Thoracic aorta (tissue), 2 donors: ENCODE measurements at places on chromosomes 4 and X. TPM values are rescaled to one million over a fixed set of nuclear protein-coding genes. Genes with fewer than 3 reads are reported as not detected.

DNA sequence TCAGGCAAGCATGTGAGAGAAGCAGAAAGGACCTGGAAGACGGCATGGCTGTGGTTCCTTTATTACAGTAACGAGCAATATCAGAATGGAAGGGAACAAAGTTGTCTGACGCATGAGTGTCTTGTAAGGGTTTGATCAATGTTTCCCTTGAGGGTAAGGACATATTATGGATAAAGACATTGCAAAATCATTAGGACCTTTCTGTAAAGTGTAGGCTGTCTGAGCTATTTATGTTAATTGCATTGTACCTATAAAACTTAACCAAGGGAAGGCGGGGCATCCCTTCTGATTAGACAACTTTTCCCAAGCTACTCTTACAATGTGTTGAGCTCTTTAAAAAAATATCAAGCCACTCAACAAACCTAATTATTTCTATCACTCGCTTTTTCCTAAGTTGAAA lies 112.2 kb upstream of the JADE1 start:
- no peaks in the 10 kb centered on the region for H3K4me1 ChIP-seq
- DNase-seq = no peak
- H3K27ac ChIP-seq = no peak overlapping the region
- no peaks in the 10 kb centered on the region for H3K36me3 ChIP-seq
- no peak overlapping the region for H3K4me3 ChIP-seq
- no peaks in the 10 kb centered on the region for H3K27me3 ChIP-seq

DNA sequence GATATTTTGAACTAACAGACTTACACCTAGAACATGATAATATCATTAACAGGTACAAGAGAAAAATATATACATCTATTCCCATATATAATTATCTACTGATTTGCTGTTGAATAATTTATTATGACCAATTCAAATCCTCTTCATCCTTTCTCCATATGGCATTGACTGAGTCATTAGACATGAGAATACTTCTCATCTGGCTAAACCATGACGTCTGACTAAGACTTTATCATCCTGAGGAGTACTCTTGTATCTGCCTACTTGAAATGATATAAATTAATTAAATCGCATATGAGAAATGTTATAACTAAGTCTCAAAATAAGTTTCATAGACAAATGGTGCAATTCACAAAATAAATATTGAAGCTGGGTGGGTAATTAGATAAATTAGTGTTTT lies 67.4 kb downstream of the EMCN start:
- H3K27ac ChIP-seq = no peak overlapping the region
- no peak overlapping the region for H3K4me3 ChIP-seq
- no peaks in the 10 kb centered on the region for H3K27me3 ChIP-seq
- H3K36me3 ChIP-seq = no peaks in the 10 kb centered on the region
- DNase-seq = no peak

GRCh38 chr4:156593464-156593863 lies 378.1 kb downstream of the PDGFC start:
- H3K27ac ChIP-seq = no peak overlapping the region
- DNase-seq = no peak
- H3K27me3 ChIP-seq = no peaks in the 10 kb centered on the region
- H3K4me3 ChIP-seq = no peak overlapping the region
- H3K36me3 ChIP-seq = no peaks in the 10 kb centered on the region

- no peaks in the 10 kb centered on the region for H3K27me3 ChIP-seq
- no peak for DNase-seq
- H3K27ac ChIP-seq = peak overlapping the region; percentile 66
- peak overlapping the region; percentile 84 for H3K4me3 ChIP-seq
- no peaks in the 10 kb centered on the region for H3K36me3 ChIP-seq
These were observed 761 bp upstream of the FRYL start for GRCh38 chr4:48780865-48781214.

- peaks cover 6% of the 10 kb centered on the region for H3K36me3 ChIP-seq
- no peak overlapping the region for H3K4me3 ChIP-seq
- H3K4me1 ChIP-seq = peaks cover 76% of the 10 kb centered on the region
- no peak overlapping the region for H3K27ac ChIP-seq
These were observed 9.6 kb downstream of the CD99 start for GRCh38 chrX:2700405-2701320.

DNA sequence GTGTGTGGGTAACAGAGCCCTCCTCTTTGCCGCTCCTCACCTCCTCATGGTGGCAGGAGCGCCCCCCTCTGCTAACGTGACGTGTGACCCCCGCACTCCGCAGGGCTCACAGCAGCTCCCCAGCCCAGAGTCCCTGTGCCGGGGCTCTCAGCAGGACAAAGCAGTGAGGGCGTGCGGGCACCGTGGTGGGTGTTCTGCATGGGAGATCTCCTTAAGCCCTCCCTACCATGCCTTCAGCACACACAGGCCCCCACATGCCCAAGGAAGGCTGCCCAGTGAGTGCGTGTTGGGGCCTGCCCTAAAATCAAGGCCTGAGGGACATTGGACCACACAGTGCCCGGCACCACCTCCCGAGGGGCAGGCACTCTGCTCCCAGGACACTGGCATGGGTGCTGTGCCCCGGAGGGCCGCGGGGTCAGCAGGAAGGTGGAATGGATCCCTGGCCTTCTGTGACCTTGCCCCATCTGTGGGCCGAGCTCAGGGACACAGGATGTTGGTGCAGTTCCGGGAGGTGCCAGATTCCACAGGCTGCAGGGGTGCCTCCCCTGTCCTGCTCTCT lies 10.1 kb downstream of the PSAPL1 start:
- no peaks in the 10 kb centered on the region for H3K4me1 ChIP-seq
- no peaks in the 10 kb centered on the region for H3K27me3 ChIP-seq
- H3K27ac ChIP-seq = no peak overlapping the region
- no peaks in the 10 kb centered on the region for H3K36me3 ChIP-seq

GRCh38 chr4:182699201-182699600 lies 218.0 kb downstream of the DCTD start:
- H3K27ac ChIP-seq = no peak overlapping the region
- no peak for DNase-seq
- no peaks in the 10 kb centered on the region for H3K36me3 ChIP-seq
- no peak overlapping the region for H3K4me3 ChIP-seq
- no peaks in the 10 kb centered on the region for H3K27me3 ChIP-seq

Gene CTAG2
- total RNA-seq = not detected

Gene SPIN2A
- total RNA-seq = 0.35 TPM

Gene MAGEA8
- not detected for total RNA-seq

GRCh38 chr4:140807491-140808252 lies 51.5 kb upstream of the TBC1D9 start:
- no peaks in the 10 kb centered on the region for H3K36me3 ChIP-seq
- H3K27ac ChIP-seq = no peak overlapping the region
- no peak for DNase-seq
- no peak overlapping the region for H3K4me3 ChIP-seq
- no peaks in the 10 kb centered on the region for H3K27me3 ChIP-seq

Gene POU3F4
- total RNA-seq = not detected

DNA sequence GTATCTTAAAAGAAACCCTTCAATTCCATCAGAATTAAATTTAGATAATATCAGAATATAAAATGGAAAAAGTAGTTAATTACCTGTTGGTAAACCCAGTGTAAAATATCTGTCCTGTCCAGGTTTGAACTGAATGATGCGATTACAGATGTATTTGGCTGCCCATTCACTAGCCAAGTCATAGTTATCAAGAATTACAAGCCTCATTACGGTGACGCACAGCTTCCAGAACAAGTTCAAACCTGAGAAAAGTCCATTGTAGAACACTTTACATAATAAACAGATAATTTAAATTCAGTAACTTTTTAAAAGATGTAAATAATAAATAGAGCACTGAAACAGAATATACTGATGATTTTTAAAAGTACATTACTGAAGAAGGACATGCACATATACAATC lies 4.4 kb downstream of the GNPDA2 start:
- peaks cover 6% of the 10 kb centered on the region for H3K4me1 ChIP-seq
- H3K27ac ChIP-seq = no peak overlapping the region
- no peaks in the 10 kb centered on the region for H3K27me3 ChIP-seq
- no peak for DNase-seq
- no peaks in the 10 kb centered on the region for H3K36me3 ChIP-seq

DNA sequence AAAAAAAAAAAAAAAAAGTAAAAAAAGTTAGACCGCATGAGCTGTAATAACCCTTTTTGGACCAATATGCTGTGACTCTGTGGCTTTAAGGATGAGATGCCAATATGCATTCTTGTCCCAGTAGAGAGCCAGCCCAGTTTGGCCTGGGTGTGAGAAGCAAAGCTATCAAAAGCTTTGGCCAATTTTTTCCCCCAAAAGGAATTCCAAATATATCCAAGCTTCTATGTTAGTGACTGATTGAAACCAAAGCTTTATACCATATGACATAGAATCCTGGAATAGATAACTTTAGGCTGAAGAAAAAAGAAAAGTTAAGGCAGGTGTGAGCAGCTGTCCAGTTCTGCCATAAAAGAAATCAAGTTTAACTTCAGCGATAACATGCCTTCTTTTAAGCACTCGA lies 30.5 kb upstream of the RBPJ start:
- H3K27me3 ChIP-seq = no peaks in the 10 kb centered on the region
- no peak overlapping the region for H3K27ac ChIP-seq
- no peaks in the 10 kb centered on the region for H3K36me3 ChIP-seq
- H3K4me1 ChIP-seq = no peaks in the 10 kb centered on the region

- no peaks in the 10 kb centered on the region for H3K4me1 ChIP-seq
- no peaks in the 10 kb centered on the region for H3K36me3 ChIP-seq
- H3K27me3 ChIP-seq = no peaks in the 10 kb centered on the region
- H3K27ac ChIP-seq = no peak overlapping the region
These were observed 54.1 kb downstream of the TXK start for GRCh38 chr4:48079972-48080391.

GRCh38 chr4:168514249-168514852 lies 17.5 kb downstream of the PALLD start:
- DNase-seq = no peak
- H3K27me3 ChIP-seq = no peaks in the 10 kb centered on the region
- H3K4me3 ChIP-seq = no peak overlapping the region
- H3K36me3 ChIP-seq = no peaks in the 10 kb centered on the region
- no peaks in the 10 kb centered on the region for H3K4me1 ChIP-seq
- no peak overlapping the region for H3K27ac ChIP-seq

DNA sequence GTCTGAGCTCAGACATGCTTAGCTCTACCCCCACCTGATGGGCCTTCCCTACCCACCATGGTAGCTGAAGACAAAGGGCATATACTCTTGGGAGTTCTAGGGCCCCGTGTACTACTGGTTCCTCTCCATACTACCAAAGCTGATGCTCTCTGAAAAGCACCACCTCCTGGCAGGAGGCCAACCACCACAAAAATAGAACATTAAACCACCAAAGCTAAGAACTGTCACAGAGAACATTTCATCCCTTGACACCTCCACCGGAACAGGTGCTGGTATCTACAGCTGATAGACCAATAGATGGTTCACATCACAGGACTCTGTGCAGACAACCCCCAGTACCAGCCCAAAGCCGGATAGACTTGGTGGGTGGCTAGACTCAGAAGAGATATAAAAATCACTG lies 13.4 kb downstream of the EDA2R start:
- no peak overlapping the region for H3K4me3 ChIP-seq
- H3K27me3 ChIP-seq = no peaks in the 10 kb centered on the region
- no peak overlapping the region for H3K27ac ChIP-seq
- H3K4me1 ChIP-seq = no peaks in the 10 kb centered on the region
- no peak for DNase-seq

DNA sequence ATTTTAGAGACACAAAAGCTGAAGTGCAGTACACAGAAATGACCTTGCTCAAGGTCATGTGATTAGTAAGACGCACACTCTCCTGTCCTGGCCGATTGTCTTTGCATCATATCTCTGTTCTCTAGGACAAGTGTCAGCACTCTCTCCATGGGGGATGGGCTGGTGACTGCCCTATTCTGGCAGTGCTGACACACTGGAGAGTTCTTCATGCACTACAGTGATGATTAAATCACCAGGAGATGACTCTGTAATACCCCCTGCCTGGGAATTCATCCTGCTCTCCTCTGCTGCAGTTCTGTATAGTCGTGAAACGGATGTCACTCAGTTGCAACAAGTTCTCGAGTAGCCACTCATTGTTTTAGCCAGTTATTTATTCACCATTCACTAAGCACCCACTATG lies 5.3 kb upstream of the SHISA3 start:
- no peaks in the 10 kb centered on the region for H3K36me3 ChIP-seq
- no peaks in the 10 kb centered on the region for H3K27me3 ChIP-seq
- H3K4me3 ChIP-seq = no peak overlapping the region

DNA sequence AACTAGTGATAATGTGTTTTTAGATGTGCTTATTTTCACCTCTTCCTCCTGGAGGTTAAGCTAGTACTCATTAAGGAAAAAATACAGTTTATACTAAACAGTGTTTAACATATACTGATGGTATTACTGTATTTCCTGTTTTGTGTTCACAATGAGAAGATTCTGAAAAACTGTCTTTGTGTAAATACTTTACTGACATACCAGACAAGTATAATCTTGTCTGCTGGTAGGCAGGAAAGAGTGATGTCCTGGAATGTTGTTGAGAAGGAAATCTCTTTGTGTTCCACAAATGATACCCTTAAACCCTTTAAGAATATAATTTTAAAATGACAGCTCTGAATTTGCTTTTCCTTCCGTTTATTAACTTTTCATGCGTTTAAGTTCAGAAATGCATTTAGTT lies 205.5 kb upstream of the NUDT6 start:
- no peaks in the 10 kb centered on the region for H3K4me1 ChIP-seq
- H3K27me3 ChIP-seq = no peaks in the 10 kb centered on the region
- no peaks in the 10 kb centered on the region for H3K36me3 ChIP-seq
- no peak for DNase-seq
- H3K4me3 ChIP-seq = no peak overlapping the region
- no peak overlapping the region for H3K27ac ChIP-seq

DNA sequence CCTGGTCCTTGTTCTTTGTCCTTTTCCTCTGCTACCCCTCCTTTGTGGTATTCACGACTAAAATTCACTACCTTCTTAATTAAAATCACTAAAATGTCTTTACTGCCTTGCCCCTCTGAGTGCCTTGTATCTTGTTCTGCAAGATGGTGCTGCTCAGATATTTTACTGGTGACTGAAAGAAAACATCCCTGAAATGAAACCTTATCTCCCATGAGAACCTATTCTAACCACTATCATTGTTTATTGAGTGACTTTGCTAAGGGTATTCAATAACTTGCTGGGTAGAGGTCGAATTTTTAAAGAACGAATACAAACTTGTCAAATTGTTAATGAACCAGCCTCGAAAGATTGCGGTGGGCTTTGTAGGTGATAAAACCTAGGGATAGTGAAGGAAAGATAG lies 52.8 kb downstream of the SPRY1 start:
- H3K4me1 ChIP-seq = no peaks in the 10 kb centered on the region
- no peak overlapping the region for H3K4me3 ChIP-seq
- no peak for DNase-seq
- H3K27ac ChIP-seq = no peak overlapping the region
- H3K27me3 ChIP-seq = no peaks in the 10 kb centered on the region

DNA sequence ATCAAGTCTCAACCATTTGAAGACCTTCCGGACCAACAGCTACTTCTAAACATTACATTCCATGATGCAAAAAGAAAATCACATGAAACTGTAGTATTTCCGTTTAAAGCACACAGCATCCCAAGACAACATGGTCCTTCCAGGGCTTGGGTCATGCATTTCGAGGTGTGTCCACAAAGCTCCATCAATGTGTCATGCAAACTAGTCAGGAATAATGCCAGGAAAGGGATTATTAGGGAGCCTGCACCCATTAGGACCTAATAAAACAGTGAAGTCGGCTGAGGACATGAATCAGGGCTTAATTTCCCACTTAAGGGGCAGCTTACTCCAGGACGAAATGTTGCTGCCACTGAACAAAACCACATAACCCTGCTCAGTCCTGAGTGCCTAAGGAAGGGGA lies 177.9 kb downstream of the TSPAN5 start:
- H3K4me3 ChIP-seq = no peak overlapping the region
- H3K4me1 ChIP-seq = peaks cover 13% of the 10 kb centered on the region
- no peaks in the 10 kb centered on the region for H3K27me3 ChIP-seq
- no peak overlapping the region for H3K27ac ChIP-seq
- no peak for DNase-seq

- no peak overlapping the region for H3K27ac ChIP-seq
- no peaks in the 10 kb centered on the region for H3K4me1 ChIP-seq
- no peak for DNase-seq
- no peaks in the 10 kb centered on the region for H3K36me3 ChIP-seq
These were observed 39.3 kb downstream of the RNF212 start for GRCh38 chr4:1074077-1074476.
